Coronary artery (tissue), 2 donors: ENCODE measurements at places on chromosomes 16 and 17.

DNA sequence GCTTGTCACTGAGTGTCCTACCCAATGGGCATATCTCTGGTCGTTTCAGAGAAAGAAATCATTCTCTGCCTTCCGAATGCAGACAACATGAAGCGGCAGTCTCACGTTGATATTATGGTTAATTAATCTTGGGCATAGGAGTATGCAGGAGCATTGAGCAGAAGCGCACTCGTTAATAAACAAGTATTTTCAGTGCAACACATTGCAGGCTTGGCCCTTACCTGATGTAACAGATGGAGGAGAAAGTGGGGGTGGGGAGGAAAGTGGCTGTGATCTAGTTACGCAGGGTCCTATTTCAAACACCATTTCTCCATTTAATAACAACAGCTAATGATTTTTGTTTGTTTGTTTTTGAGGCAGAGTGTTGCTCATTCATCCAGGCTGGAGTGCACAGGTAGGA lies 414.0 kb upstream of the RBFOX1 start:
- no peak for DNase-seq

DNA sequence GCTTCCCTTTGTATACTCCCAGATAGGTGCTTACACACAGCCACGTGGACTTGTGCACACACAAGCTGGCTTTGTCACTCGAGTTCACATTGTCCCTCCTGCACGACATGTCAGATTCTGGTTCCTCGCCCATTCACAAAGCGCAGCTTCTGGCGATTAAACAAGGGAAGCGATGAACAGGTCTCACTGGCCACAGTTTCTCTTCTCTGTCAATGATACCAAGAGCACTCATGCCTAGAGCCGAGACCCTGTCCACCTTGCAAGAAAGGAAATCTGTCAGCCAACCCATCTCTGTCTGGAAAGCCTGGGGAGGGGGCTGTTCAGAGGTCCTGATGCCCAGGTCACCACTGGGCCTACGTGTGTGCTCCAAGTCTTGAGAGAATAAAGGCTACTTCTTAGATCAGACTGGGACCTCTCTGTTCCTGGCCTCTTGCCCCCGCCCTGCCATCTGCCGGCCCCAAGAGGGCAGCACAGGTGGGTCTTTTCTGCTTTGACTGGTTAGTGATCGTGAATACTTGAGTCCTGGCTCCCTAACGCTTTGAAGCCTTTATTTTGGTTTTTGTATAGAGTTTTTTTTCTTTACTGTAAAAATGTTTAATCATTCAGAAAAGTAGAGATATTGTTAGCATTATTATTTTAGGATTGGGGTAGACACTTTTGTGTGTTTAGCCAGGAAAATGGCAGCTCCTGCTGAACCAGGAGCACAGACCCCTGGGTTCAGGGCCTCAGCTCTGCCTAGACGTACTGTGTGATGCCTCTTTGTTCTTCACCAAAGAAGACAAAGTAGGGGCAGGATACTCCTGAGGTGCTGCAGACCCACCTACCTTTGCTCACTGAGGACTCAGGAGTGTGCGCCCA lies 104.7 kb downstream of the MRM1 start:
- no peak for DNase-seq

DNA sequence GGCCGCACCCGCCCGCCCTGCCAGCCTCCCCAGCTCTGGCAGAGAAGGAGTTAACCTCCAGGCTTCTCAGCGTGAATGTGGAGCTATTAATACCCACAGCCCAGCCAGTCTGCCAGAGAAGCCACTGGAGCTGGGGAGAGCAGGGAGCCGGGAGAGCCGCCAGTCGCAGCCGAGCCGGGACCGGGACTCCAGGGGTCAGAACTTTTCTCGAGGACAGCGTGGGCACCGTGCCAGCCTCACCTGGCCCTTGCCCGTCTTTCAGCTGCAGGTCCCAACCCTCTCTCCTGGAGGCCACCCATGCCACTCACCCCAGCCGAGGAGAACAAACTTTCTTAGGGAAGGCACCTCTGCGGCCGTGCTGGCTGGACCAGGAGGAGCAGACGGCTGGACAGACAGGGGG lies 33.8 kb upstream of the SBK1 start:
- DNase-seq = no peak

DNA sequence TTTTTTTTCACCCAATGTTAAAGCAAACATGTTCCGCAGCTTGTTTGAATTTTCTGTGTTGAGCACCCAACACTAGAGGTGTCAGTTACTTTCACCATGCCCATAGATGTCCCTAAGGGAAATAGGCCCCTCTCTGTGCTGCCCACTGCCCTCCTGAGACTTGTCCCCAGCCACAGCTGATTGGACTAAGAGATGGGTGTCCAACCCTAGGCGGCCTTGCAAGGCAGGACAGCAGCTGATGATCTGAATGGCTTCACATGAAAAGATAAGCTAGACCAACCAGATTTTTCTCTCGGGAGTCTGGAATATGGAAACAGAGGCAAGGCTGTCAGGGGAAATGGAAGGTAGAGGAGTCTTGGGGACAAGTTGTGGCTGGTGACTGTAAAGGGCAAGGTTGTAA lies 6.1 kb upstream of the CALB2 start:
- peak; percentile 28 for DNase-seq

DNA sequence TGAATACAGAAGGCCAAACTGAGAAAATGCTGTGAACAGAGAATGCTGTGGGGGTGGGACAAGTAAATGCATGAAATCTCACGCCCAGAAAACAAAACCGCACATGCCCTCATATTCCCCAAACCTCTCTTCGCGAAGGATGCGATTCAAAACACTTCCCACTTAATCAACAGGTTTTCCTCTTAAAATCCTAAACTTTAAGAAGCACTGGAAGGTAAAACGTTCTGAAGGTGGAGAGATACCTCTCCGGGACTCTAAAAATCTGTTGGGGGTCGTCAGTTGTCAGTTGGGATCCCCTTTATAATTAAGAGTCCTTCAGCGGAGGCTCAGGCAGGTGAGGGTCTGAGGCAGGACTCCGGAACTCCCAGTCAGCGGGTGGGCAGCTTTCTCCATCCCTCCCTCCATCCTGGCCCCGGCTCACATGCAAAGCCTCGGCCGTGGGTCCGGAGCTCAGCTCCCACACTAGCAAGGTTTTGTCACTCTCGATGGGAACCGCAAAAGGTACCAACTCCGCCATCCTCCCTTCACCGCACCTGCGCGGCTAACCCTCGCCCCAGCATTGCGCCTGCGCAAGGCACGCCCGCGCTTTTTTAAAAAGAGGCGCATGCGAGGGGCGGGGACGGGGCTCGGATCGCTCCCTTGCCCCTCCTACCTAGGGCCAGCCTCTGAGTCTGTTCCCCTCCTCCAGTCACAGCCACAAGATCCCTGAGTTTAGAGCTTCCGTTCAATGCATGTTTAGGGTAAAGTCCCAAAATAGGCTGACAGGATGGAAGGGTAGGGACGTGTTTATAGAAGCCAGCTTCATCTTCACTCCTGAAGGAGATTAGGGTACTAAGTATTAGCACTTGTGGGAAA lies at the start of gene RDM1:
Gene RDM1, minus strand, starts transcription at position 563 of the 855 bp plus-strand sequence. Its CDS starts 46 bp downstream, at position 517.
- no peak for DNase-seq

- DNase-seq = no peak
These were observed 335.6 kb downstream of the UTP18 start for GRCh38 chr17:51595826-51596398.

GRCh38 chr17:41415411-41415810 lies 9.0 kb downstream of the KRT37 start:
- DNase-seq = no peak

DNA sequence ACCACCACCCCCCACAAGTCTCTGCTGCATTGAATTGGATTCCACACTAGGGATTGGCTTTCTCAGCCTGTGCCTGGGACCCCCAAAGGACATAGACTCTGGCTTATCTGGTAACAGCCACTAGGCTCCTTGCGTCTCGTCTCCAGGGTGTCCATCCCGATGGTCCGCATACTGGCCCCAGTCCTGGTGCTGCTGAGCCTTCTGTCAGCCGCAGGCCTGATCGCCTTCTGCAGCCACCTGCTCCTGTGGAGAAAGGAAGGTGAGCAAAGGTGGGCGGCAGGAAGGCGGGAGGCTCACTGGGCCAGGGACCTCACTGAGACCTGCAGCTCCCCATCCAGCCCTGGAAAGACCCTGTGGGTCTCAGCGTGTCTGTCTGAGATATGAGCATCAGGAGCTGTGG lies 8.1 kb downstream of the CD300LG start:
- no peak for DNase-seq

DNA sequence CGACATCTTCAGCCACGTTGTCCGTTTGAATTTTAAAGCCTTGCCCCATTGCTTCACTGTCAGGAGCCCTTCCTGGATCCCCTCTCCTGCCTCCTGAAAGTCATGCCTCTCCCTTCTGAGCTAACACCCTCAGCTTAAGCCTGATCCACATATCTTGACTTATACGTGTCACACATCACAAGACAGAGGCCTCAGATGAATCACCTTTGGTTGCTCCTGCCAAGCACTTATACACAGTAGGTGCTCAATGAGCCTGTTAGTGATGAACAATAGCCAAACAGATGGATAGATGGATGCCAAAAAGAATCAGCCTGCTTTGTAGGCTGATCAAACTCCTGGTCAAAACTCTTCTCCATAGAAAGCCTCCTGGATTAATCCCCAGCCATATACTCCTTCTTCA lies 31.8 kb downstream of the PITPNM3 start:
- peak; percentile 5 for DNase-seq

DNA sequence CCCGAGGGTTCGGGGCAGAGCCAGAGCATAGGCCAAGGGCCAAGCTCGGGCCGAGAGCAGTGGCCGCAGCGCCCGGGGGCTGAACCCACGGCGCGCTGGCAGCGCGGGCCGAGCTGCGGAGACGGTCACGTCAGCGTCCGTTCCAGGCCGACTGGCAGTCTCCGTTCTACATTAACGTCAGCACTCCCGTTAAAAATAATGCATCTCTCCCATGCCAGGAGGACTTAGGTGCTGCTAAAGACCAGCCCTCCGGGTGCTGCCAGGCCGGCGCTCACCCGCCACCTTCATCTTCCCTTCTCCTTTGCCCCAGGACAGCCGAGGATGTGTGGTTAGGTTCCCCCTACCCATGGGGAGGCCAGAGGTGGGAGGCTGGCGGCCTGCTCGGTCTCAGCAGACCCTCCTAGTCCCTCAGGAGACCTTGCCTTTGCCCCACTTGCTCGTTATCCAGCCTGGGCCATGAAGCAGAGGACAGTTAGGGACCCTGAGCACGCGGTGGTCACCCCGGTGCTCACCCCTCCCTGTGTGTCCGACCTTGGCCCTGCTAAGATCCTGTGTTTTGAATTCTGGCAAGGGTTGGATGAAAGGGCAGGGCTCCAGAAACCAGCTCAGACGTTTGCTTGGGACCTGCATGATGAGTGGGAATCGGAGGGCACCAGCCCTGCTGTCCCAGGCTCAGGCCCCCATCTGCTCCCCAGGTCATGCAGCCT lies 572 bp downstream of the MPG start:
- no peak for DNase-seq

GRCh38 chr17:5362162-5362811 lies 57.2 kb downstream of the NUP88 start:
- no peak for DNase-seq

- no peak for DNase-seq
These were observed 6.5 kb downstream of the IRX5 start for GRCh38 chr16:54936979-54937670.

GRCh38 chr16:69532641-69533455 lies 32.9 kb upstream of the NFAT5 start:
- no peak for DNase-seq

GRCh38 chr16:59013930-59014329 lies 279.8 kb upstream of the GOT2 start:
- no peak for DNase-seq

DNA sequence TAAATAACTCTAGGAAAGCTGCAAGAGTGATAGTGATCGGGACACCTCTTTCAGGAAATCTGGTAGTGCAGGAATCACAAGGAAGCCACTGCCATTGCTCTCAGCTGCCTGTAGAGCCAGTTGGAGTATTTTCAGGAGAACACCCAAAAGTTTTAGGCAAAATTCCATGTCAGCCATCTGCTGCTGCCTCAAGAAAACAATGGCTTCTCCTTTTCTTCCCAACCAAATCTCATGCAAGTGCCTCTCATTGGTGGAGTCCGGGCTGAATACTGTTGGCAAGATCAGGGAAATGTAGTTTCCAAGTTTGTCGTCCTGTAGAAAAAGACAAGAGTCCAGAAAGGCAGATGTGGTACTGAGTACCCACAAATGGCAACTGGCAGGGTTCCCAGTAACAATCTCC lies 54.9 kb upstream of the TANC2 start:
- no peak for DNase-seq

DNA sequence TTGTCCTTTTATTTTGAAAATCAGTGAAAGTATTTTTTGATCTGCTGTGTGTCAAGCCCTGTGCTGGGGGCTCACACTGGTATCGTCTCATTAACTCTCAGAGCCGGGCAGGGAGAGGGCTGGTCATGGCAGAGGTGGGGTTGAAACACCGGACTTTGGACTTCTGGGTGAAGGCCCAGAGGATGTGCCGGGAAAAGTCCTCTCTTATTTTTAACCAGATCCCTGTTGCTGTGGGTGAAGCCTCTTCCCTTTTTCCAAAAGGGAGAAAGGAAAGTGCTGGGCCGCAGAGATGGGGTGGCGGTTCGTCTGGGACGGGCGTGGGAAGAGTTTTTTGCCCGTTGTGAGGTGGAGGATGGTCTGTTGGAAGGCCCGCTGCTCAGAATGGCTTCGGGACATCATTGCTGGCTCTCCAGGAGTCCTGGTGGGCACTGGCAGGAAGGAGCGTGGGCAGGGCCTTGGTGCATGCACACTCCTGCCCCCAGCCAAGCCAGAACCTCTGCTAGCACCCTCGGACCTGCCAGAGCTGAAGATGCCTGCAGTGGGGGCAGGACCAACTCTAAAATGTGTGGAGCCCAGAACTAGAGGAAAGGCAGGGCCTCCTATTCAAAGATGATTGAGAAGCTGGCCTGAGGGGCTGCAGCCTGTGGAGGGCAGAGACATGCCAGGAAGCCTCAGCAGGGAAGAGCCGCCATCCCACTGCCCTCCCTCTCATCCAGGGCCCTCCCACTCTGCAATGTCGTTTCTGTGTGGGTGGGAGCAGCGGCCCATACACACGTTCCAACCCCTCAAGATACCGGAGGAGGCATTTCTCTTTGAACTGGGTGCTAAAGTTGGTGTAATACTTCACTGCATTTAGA lies 213.2 kb downstream of the CCDC182 start:
- no peak for DNase-seq

DNA sequence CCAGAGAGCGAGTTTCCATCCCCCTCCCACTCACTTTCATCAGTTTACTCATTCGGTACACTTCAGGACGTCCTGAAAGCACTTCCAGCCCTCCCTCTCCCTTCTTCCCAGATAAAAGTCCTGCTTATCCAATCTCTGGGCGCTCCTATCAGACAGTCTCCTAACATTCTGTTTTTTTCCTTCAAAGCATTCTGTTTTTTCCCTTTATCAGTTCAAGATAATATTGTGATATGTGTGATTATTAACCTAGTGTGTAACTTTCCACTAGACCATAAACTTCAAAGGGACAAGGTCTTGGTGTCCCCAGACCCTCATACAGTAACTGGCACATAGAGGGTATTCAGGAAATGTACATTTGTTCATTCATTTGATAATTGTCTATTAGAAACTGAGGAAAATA lies 24.4 kb upstream of the C16orf87 start:
- no peak for DNase-seq
